Ecto neural progenitor cell (in vitro differentiated cells): ENCODE measurements at places on chromosomes 4 and X.

- no peak for DNase-seq
Observed at GRCh38 chr4:181272422-181272821, 970.8 kb upstream of the TENM3 start.

GRCh38 chrX:46620505-46620904 lies 46.9 kb downstream of the CHST7 start:
- no peak for DNase-seq

- no peak for DNase-seq
Observed at GRCh38 chr4:71009890-71010588, 16.6 kb downstream of the DCK start.

DNA sequence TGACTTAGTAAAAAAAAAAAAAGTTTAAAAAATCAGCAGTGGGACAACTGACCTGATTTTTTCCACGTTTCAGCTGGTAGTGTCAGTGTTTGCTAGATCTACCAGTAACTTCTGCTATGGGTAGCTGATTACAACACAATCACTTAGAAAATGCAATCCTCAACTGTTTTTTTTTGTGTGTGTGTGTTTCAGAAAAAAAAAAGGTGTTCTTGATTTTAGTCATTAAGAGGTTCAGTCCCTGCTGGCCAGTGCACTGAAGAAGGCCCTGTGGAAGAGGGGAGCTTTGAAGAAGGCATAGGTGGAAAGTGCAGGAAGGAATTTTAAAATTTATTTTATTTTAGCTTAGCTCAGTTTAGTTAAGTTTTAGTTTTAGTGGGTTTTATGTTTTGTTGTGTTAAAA lies 46.9 kb downstream of the SH2D1A start:
- no peak for DNase-seq

- no peak for DNase-seq
Observed at GRCh38 chr4:37561196-37561802, 124.9 kb downstream of the RELL1 start.

GRCh38 chr4:52197306-52197705 lies 146.2 kb downstream of the SPATA18 start:
- DNase-seq: no peak

DNA sequence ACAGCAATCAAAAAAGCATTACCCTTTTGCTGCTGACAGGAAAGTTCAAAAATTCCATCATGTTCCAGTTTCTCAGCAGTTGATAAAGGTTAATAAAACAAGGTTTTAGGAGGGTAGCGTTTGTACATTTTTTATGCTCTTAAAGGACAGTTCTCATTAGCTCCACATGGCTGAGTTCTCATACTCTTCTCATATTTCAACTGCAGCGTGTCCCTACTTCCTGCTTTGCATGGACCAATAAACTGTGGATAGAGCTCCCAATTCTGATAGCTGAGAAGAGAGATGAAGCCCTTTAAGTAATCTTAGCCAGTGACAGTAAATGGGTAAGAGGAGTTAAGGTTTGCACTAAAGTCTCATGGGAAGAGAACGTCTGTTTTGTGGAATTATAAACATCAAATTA lies 53.5 kb downstream of the SPANXA2 start:
- no peak for DNase-seq

DNA sequence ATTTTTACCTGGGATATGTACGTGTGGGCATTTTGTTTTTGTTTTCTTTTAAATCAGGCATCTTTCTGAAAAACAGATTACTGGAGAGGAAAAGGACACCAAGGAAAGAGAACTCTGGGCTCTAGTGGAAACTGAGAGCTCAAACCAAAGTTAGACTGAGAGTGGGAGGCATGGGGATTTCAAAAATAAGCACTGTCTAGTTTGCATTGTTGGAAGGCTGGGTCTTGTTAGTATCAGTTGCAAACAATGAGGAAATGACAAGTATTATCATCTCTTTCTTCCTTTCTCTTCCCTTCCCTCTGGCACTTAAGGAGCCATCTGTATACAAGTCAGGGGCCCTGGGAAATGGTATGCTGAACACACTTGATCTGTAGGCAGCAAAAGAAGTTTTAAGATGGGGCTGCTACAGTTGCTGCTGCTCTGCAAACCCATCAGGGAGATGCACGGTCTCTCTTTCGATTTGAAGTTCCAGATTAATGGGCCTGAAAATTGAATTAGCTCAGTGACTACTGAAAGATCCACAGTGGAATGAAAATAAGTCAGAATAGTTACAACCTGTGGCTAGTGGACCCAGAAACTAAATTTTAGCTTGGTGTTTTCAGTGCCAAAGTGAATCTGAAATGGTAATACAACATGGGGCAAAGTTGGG lies 48.0 kb upstream of the GRXCR1 start:
- no peak for DNase-seq

GRCh38 chrX:149365061-149365460 lies 140.0 kb downstream of the IDS start:
- DNase-seq: no peak

DNA sequence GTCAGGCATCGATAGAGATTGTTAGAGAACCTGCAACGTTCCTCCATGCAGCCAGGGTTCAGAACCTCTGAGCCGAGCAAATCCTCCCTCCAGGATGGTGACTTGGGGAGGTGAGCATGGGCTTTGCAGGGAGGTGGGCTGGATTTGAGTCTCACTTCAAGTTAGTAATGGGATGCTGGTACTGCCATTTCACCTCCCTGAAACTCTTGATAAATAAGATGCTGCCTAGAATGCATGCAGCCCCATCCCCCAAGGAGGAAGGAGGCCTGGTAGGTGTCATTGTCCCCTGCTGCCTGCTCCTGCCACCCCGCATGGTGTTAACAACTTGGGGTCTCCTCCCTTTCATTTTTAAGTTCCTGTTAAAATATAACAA lies 35.7 kb upstream of the SLC2A9 start:
- DNase-seq: no peak

GRCh38 chr4:37068580-37068979 lies 176.0 kb upstream of the NWD2 start:
- no peak for DNase-seq
